ENCODE measurements at places on chromosomes 2 and 18.

- no peak for DNase-seq
These were observed 14.5 kb downstream of the GPC1 start for GRCh38 chr2:240449764-240450531.

GRCh38 chr2:122422384-122422991, 667.0 kb downstream of the TSN start:
- DNase-seq: no peak

GRCh38 chr2:64230540-64230939, 86.3 kb upstream of the PELI1 start:
- no peak for DNase-seq

GRCh38 chr2:25955036-25955435, 27.3 kb downstream of the KIF3C start:
- DNase-seq: no peak

- DNase-seq: no peak
These were observed 3.5 kb downstream of the RNF149 start for GRCh38 chr2:101305035-101305434.

- DNase-seq: no peak
These were observed 103.2 kb downstream of the WDSUB1 start for GRCh38 chr2:159183346-159183745.

DNA sequence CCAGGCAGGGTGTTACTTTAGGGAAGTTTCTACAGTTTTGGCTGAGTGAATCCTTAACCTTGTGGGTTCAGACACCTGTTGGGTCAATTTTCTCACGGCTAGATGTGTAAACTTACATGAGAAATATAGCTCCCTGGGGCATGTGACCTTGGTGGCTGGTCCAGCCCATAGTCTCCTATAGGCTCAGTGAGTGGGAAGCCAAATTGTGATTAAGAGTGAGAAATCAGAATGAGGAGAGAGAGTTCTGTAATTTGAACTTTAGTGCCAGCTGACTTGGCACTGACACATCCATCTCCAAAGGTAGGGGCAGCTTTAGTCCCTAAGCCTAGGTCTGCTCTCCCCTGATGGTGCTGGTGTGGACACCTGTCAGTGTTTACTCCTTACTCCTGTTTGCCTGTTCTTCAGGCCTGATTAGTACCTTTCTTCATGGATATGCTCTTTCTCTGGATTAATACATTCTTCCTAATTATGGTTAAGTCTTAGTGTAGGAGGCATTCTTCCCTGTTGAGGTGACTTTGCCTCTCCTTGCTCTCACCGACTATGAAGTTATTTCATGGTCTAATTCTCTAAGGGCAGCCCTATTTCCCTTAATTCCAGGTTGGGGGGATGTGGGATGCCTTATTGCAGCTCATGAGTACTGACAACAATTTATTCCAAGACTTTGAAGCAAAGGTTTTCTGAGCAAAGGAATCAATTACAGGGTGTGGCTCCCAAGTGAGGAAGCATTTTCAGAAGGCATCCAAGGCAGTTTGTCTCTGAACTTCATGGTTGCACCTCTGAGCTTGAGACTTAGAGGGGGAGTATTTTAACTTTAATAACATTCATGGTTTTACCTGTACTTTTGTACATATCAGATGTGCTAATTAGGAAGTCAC, 177.3 kb downstream of the DYSF start:
- DNase-seq: no peak

- DNase-seq: no peak
These were observed 163.8 kb upstream of the MEX3C start for GRCh38 chr18:51361130-51361860.

DNA sequence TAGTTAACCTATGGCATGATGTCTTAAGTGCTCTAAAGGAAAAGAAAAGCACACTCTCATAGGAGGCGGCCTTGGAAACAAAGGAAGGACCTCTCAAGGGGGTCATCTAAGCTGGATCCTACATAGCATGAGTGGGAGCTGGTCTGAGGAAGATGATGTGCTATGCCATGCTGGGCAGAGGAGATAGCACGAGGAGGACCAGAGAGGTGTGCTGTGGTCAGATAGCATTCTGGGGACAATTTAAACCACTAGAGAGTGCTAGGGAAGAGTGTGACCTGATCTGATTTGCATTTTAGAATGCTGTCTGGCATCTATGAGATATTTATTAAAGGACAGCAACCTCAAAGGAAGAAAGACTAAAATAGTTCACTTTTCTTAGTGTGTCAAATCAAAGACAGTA, 910.1 kb upstream of the CELF4 start:
- DNase-seq: no peak

DNA sequence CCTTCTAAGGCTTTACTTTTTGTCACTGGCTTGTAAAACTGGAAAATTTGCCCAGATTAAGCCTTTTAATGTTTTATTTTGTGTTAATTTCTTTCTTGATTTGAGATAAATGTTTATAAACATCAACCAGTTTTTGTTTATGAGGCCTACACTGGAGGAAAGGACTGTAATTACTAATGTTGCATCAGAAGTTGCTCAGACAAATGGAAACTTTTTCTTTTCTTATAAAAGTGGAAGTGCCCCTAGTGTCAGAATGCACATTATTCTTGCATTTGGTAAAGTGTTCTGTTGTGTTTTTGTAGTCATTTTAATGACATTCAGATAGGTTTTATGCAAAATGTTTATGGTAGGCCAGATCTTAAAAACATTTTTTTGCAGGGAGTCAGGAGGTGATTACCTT, 25.3 kb downstream of the LCLAT1 start:
- no peak for DNase-seq

DNA sequence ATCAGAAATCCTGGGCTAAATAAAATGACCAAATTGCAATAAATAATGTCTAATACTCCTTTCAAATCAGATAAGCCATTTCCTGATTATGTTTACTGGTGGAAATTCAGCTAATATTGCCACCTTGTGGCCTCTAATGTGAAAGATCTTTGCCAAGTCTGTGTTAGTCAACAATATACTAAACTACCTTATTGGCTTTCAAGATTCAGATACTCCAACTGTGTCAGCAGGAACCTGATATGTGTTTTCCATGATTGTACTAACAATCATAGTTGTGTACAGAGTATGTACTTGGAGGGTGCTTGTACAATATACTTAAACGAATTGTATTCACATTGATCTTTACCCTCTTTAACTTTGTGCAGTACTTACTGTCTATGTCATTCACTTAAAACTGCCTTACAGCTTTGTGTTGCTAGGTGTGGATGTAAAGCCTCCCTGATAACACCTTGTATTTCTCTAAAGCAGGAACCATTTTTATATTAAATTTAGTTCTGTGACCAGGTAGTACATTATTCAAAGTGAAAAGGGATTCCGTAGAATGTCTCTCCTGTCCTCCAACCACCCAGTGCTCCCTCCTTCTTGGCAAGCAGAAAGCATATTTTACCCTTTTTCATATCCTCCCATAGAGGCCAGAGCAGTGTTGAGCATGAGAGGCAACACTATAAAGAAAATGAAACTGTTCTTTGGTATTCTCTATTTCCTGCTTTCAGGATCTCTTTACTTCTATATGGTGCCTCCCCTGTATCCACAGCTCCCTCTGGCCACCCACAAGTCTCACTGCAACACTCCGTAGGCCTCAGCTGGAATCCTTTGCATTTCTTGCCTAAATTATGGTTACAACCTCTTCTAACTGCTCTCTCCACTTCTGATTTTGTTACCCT, 75.2 kb upstream of the C2orf15 start:
- peak; percentile 41 for DNase-seq

- no peak for DNase-seq
These were observed 49.9 kb upstream of the TXNDC2 start for GRCh38 chr18:9835825-9836224.

GRCh38 chr18:28804512-28805202, 627.7 kb upstream of the CDH2 start:
- DNase-seq: no peak

DNA sequence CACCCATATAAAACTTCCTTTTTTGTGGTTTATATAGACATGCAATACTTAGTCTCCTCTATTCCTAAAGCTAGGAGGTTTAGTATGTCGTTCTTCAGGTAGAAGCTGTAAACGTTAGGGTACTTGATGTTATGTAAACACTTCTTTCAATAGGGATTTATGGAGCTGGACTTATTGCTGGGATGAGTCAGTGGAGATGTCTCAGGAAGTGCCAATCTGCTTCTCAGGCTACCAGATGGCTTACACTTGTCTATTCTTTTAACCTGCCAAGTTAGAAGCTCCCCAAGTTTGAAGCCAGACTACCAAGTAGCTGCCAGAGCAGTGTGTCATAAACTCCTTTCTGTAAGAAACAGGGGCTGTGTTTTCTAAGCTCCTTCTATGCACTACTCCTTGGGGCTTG, 756.5 kb upstream of the LRRTM1 start:
- DNase-seq: no peak

GRCh38 chr18:59823596-59824195, 76.1 kb upstream of the PMAIP1 start:
- peak; percentile 57 for DNase-seq
